AG08395 (cell line): ENCODE measurements at places on chromosomes 16 and 17.

GRCh38 chr17:5581655-5582054 lies 2.7 kb downstream of the NLRP1 start:
- no peak for DNase-seq

DNA sequence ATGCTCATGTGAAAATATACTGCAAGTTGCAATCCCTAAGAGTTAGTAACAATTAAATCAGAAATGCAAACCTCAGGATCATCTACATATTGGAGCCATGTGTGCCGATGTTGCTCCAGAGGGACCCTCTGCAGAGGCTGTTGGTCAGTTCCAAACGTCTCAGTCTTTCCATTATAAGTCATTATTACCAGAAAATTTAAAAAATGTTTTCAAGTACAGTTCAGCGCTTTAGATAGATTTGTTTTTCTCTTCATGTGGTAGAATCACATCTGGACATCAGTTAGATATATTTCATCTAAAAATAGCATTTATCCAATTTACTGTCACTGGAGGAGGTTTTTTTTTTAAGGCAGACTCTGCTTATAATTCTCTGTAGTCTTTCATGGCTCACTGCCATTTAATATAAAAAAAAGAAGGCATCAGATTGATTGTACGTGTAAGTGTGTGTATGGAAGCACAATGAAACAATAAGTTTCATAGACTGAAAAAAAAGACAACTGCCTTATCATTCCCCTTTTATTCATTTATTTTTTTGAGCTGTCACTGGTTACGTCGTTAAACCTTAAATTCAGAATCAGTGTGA lies 46.1 kb upstream of the MARCHF10 start:
- DNase-seq = peak; percentile 29

DNA sequence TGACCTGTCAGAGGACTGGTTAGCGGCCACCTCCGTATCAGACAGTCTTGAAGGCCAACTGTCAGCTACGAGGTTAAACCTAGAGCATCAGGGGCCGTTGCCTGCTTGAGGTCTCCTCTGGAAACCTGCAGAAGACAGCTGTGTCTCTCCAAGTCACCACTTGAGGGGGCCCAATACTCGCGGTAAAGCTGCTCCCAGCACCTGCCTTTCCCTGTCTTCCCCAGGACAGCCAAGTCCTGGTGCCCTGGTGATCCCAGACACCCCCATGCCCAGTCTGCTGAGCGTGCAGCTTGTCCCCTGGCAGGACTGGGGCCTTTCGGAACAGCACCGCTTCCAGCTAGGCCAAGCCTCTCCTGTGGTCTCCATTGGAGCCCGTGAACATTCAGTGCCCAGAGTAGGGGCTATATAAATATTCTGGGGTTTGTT lies 80.1 kb downstream of the DNAH17 start:
- peak; percentile 89 for DNase-seq

DNA sequence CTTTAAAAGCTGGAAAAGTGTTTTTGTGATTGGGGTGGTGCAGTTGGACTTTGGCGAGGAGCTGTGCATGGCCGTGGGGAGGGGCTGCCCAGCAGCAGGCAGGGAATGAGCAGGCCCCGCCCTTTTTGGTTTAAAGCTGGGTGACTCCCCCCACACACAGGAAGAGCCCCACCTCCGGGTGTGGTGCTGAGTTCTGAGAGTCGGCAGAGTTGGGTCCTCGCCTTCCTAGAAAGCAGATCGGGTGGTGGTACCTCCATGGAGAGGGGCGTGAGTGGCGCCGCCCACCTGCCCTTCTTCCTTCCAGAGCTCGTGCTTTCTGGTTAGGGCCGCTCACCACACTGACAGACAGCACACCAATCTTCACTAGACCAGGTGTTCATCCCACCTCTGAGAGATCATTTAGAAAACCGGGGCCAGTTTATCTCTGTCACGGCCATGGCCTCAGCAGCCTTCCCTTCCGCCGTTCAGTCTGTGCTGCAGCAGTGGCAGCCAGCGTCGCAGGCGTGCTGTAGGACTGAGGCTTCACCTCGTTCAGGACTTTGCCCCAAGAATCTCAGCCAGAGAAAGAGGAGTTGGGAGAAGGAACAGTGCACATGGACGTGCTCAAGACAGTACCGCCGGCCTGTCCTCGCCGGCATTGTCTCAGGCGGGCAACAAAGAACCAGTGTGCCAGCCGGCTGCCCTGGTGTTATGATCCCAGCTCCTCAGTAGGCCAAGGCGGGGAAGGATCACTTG lies 144.0 kb upstream of the CHMP6 start:
- DNase-seq = no peak

DNA sequence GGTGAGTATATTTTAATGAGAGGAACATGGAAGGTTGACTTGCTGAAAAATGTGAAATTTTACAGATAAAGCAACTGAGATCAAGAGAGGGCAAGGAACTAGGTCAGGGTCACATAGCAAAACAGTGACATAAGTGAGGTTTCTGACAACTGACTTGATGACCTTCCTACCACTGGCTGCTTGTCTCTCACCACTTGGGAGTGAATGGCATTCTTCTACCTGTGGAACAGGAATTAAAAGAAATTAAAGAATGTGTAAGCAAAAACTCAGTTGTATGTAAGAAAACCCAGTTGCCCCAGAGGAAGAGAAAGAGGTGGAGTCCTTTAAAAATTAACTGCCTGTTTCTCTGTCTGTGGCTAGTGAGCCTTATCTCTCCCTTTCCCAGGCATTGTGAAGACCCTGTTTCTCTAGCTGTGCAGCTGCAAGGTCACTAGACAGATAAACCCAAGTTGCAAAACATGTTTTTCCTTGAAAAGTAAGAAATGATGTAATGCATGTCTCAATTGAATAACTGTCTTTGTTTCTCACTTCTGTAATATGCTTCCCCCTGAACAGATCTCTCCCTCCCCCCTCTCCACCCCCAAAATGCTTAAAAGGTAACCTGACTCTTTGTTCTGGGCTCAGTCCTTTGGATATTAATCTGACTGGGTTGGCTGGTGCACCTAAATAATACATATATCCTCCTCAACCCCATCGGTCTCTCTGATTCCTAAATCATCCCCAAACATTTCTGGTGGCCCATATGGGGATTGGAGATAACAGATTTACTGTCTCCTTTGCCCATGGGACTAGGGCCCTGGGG lies 23.4 kb downstream of the ACSM1 start:
- DNase-seq = no peak

GRCh38 chr17:9028202-9028987 lies 7.1 kb downstream of the NTN1 start:
- no peak for DNase-seq

GRCh38 chr16:25966172-25967097 lies 274.7 kb downstream of the HS3ST4 start:
- DNase-seq = no peak

DNA sequence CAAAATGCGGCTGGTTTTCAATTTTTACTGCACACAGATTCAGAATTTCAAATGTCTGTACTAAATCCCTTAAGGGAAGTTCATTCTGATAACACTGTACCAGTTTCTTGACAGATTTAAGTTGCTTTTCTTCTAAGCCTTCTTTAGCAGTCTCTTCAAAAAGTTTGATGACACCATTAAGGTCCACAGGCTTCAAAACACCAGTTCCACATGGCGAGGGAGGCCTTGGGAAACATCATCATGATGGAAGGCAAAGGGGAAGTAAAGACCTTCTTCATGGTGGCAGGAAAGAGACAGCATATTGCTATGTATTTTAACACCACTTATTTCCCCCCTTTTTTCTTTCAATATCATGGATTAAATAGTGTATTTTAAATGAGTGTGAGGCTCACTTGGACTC lies 24.5 kb downstream of the NLRC5 start:
- no peak for DNase-seq

GRCh38 chr16:4390266-4391260 lies 18.9 kb downstream of the VASN start:
- DNase-seq = no peak

DNA sequence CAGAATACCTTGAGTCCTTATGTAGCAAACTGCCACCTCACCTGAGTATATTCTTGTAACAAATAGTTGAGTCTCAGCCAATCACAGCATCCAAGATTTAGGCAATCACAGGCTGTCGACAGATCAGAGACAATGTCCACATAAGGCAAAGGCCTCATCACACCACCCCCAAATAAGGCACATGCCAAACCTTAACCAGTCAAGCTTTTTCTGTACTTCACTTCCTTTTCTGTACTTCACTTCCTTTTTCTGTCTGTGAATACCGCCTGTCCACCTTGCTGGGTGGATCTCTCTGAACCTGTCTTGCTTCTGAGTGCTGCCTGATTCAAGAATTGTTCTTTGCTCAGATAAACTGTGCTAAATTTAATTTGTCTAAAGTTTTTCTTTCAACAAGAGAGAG lies 210.4 kb upstream of the N4BP1 start:
- no peak for DNase-seq

GRCh38 chr17:73397856-73398540 lies 86.2 kb upstream of the CDC42EP4 start:
- no peak for DNase-seq

DNA sequence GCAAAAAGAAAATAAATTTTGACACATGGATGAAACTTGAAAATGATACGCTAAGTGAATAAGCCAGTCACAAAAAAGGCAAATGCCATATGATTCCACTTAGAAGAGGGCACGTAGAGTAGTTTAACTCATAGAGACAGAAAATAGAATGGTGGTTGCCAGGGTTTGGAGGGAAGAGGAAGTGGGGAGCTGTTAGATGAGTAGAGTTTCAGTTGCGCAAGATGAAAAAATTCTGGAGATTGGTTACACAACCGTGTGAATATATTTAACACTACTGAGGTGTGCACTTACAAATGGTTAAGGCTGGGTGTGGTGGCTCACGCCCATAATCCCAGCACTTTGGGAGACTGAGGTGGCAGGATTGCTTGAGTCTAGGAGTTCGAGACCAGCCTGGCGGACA lies 93.4 kb upstream of the TMEM132E start:
- DNase-seq = no peak

DNA sequence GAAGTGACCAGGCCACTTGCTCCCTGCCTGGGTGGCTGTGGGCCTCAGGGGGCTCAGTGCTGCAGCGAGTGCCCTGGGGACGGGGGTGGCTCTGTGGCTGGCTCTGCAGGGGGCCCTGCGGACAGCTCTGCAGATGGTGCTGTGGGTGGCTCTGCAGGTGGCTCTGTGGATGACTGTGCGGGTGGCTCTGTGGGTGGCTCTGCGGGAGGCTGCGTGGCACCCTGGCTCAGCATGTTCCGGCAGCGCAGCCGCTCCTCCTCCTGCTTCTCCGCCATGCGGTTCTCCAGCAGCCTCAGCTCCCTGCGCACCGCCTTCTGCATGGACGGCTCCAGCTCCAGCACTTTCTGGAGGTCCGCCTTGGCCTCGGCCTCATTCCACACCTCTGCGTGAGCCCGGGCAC lies 9.5 kb downstream of the AIPL1 start:
- no peak for DNase-seq

DNA sequence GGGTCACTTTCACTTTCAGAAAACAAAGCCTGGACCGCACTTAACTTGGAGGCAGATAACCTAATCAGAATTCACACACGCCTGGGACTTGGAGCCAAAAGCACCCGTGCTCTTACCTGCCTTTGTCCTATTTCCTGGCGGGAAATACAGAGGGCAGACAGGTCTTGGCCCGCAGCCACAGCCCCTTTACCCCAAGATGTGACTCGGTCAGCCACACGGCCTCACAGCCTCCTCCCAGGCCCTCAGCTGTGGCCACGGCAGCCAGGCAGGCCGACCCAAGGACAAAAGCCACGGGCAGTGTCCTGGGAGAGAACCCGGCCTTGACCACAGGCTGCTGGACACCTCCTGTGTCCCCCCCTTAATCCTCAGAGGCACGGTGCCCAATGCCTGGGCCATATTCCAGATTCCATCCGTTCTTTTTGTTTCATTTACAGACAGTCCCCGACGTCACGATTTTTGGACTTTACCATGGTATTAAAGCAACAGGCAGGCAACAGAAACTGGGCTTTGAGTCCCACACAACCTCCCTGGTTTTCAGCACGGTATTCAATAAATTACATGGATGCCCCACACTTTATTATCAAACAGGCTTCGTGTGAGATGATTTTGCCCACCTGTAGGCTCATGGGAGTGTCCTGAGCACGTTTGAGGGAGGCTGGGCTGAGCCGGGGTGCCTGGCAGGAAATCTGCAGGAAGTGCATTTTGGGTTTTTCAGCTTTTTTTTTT lies 30.1 kb upstream of the GAA start:
- DNase-seq = peak; percentile 64
